ENCODE measurements at places on chromosomes 1 and 21.
A peak's percentile ranks its signal among the peaks of the same experiment; 100 is the strongest.

GRCh38 chr1:41800311-41800829 is 118.4 kb downstream of the HIVEP3 start:
- no peak for DNase-seq

- DNase-seq = no peak
Measured at GRCh38 chr1:109263234-109263596, 13.9 kb downstream of the CELSR2 start.

DNA sequence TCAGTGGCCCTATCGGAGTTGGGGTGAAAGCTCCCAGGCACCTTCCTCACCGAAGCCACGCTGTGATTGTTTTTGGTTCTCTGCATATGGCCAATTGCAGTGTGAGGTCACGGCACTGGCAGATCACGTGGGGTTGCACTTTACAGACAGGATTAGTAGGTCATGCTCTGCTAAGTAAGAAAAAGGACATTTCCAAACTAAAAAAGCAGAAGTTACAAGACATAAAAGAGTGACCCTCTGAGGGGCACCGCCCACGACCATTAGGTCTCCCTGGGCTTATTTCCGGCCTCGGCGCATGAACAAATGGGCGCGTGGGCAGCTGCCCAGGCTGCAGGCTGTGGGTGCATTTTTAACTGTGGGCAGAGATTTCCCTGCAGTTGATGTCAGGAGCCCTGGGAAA is 2.0 kb downstream of the CAPN9 start:
- peak; percentile 61 for DNase-seq

- no peak for DNase-seq
Measured at GRCh38 chr1:100438789-100439188, 86.5 kb downstream of the CDC14A start.

GRCh38 chr1:240169188-240169587 is 77.5 kb downstream of the FMN2 start:
- DNase-seq = no peak

DNA sequence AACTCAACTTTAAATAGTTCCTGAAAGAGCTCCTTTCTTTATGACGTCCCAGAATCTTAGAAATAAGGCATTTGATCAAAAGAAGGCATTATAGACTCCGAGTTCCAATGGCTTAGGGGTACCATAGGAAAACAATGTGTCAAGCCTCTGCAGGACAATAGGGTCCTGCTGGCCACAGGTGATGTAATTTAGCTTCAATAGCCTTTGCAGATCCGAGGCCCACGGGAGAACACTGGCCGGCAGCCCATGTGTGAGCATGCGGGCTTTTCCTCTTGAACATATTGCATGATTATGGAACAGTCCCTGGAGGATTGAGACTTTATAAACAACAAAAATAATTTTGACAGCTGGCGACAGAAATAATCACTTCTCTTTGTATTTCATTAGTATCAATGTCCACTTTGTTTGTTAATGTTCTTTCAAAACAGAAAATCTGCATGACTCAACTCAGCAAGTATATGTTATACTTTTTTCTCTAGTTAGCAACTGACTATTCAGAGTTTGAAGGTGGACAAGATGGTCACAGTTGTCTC is 49.0 kb upstream of the NR5A2 start:
- no peak for DNase-seq

DNA sequence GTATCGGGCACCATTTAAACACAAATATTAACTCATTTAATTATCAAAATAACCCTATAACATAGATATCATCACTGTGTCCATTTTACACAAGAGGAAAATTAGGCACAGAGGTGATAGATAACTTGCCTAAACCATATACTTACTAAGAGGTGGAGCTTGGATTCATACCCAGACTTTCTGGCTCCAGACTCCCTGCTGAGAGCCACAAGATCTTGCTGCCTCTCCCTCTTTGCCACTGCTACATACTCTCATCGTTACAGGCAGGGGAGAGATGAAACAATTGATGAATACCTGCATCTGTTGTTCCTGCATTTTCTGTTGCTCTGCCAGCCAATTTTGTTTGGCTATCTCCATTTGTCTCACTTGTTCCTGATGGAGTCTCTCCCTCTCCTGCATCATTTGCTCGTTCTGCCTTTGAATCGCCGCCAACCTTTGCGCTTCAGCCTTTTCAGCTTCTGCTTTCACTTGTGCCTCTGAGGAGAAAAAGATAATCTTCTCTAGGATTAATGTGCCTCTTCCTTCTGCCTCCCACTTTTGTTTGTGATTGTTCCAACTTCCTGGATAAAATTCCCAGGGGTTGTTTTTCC is 10.6 kb downstream of the GBP5 start:
- no peak for DNase-seq

GRCh38 chr1:157103268-157103667 is 3.7 kb upstream of the ETV3L start:
- DNase-seq = no peak

DNA sequence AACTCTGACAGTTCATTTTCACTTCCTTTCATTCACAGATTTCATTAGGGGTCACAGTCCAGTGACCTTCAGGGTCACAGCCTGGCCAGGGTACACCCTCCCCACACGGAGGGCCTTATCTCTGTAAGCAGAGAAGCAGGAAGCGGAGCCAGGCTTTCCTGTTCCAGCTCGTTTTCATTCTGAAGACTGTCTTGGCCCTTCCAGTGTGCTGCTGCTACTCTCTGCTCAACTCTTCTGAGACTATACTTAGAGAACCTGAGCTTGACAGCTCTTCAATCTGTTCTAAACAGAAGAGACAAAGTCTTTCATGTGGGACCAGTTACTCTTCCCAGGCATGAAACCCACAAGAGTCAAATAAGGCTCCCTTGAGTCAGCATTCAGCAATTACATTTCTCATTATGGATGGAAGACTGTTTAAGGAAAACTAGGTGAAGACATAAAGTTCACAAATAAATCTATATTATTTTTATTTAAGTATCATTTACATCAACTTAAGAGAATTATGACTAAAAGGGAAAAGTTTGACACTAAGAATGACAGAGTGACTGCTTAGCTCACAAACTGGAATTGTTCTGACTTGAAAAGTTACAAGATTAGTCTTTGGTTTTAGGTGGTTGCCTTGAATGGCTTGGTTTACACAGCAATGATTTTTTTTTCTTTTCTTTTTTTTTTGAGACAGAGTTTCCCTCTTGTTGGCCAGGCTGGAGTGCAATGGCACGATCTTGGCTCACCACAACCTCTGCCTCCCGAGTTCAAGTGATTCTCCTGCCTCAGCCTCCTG is 4.8 kb upstream of the TDRD10 start:
- DNase-seq = peak; percentile 62

GRCh38 chr1:213994888-213995287 is 7.1 kb downstream of the PROX1 start:
- DNase-seq = no peak

DNA sequence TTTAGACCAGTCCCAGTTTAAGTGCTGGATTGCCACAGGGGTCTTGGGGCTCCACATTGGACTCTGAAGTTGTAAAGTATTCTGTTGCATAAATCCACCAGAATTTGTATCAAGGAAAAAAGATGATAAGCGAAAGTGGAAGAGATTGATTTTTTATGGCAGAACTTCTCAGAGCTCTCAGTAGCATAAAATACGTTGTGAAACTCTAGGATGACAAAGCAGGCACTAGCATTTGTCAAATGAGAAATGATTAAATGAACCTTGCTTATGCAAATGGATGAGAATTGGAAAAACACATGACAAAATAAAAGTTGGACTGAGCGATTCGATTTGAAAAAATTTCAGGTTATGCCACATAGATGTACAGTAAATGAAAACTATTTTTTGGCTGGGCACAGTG is 253.8 kb upstream of the RAB4A start:
- DNase-seq = no peak

DNA sequence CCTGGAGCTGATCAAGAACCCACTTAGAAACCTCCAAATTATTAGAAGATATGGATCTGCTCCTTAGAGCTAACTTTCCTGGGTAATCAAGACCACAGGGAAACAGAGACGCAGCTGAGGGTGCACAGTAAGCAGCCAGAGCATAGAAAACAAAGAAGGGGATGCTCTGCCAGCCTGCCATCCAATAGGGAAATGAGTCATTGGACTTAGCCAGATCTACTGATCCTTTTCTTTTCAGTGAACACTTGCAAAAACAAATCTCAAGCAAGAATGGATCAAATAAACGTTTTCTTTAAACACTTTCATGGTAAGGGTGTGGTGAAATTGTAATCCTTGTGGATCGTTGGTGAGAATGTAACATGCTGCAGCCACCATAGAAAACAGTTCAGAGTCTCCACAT is 474.0 kb downstream of the LTN1 start:
- no peak for DNase-seq

DNA sequence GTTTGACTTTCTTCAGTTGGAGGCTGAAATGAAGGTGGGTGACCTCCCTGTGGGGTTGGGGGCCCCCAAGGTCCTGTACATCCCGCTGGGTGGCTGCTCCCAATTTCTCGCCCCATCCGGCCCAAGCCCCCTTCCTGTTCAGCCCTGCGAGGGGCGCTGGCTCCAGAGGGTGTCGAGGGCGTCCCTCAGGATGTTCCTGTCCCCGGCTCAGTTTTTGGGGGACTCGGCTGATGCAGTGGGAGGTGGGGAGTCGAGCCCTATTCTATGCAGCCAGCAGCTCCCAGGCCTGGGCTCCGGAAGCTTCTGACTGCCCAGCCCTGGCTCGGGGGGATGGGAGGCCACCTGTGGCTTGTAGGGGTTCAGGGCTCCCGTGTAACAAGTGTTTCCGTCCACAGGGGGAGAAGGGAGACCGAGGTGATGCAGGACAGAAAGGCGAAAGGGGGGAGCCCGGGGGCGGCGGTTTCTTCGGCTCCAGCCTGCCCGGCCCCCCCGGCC is 38.2 kb downstream of the SLC19A1 start:
- peak; percentile 38 for DNase-seq

Data from Peyer's patch (tissue), 4 donors.